ENCODE measurements at places on chromosomes 12 and 14. TPM values are rescaled to one million over a fixed set of nuclear protein-coding genes. Genes with fewer than 3 reads are reported as not detected.

The CLEC6A gene
- total RNA-seq, result not detected

- no peak overlapping the region for H3K4me3 ChIP-seq
- H3K27me3 ChIP-seq, result no peaks in the 10 kb centered on the region
- no peaks in the 10 kb centered on the region for H3K4me1 ChIP-seq
- no peak for DNase-seq
- no peaks in the 10 kb centered on the region for H3K36me3 ChIP-seq
These were observed 196.1 kb upstream of the ALG10B start for GRCh38 chr12:38120438-38120837.

DNA sequence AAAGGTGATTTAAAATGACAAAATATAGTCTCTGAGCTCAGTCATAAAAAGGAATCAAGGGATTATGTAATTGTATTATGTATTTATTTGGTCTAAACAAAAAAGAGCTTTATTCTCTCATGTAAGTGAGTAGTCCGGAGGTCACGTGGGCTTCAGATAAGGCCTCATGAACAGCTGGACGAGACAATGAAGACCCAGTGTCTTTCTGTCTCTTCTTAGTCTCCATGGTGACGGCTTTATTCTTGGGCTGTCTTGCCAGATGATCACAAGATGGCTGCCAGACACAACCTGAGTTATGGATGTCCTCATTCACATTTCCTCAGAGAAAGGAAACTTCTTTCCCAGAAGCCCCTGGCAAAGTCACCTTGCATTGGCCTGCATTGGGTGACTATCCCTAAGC is 98.6 kb downstream of the ARF6 start:
- H3K4me3 ChIP-seq, result no peak overlapping the region
- H3K4me1 ChIP-seq, result peaks cover 23% of the 10 kb centered on the region
- no peak overlapping the region for H3K27ac ChIP-seq

GRCh38 chr12:10175846-10176636 is 2.8 kb upstream of the TMEM52B start:
- H3K4me3 ChIP-seq, result no peak overlapping the region
- H3K4me1 ChIP-seq, result no peaks in the 10 kb centered on the region
- H3K36me3 ChIP-seq, result no peaks in the 10 kb centered on the region
- peak overlapping the region; percentile 73 for H3K27ac ChIP-seq

DNA sequence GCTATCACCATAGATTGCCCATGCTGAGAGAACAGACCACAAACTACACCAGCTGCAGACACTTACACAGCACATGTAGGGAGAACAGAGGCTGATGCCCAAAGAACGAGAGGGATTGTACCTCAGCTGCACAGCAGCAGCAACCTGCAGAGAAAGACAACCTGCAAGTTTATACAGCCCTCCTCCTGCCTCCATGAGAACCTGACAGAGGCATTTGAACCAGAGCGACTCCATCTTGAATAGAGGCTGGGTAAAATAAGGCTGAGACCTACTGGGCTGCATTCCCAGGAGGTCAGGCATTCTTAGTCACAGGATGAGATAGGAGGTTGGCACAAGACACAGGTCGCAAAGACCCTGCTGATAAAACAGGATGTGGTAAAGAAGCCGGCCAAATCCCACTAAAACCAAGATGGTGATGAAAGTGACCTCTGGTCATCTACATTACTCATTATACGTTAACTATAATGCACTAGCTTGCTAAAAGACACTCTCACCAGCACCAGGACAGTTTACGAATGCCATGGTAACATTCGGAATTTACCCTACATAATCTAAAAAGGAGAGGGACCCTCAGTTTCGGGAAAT is 262.4 kb upstream of the HMGA2 start:
- no peaks in the 10 kb centered on the region for H3K36me3 ChIP-seq
- H3K27ac ChIP-seq, result no peak overlapping the region
- H3K27me3 ChIP-seq, result no peaks in the 10 kb centered on the region
- H3K4me1 ChIP-seq, result peaks cover 16% of the 10 kb centered on the region
- H3K4me3 ChIP-seq, result no peak overlapping the region

The PRMT5 gene
- 52.2 TPM for total RNA-seq

The C3AR1 gene
- total RNA-seq, result 1.2 TPM

- H3K27me3 ChIP-seq, result no peaks in the 10 kb centered on the region
- no peaks in the 10 kb centered on the region for H3K36me3 ChIP-seq
- peaks cover 8% of the 10 kb centered on the region for H3K4me1 ChIP-seq
- H3K27ac ChIP-seq, result peak overlapping the region; percentile 36
- no peak overlapping the region for H3K4me3 ChIP-seq
These were observed 39.2 kb upstream of the CD163 start for GRCh38 chr12:7542813-7543212.

DNA sequence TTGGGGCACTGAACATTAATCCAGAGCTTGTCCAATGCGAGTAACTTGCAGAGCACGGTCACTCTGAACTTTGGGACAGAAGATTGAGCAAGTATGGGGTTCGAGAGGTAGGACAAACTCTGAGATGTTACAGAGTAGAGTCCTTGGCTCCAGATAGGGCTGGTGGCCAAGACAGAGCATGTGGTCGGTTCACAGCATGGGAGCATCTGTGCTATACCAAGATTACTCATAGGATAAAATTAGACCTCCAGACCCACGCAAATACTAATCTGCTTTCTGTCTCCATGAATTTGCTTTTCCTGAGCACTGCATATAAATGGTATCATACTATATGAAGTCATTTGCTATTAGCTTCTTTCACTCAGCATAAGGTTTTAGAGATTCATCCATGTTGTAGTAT is 93.4 kb upstream of the TBX5 start:
- no peak overlapping the region for H3K4me3 ChIP-seq
- H3K36me3 ChIP-seq, result no peaks in the 10 kb centered on the region
- peaks cover 78% of the 10 kb centered on the region for H3K27me3 ChIP-seq
- no peak overlapping the region for H3K27ac ChIP-seq

GRCh38 chr12:53695152-53696145 is 19.6 kb upstream of the ATP5MC2 start:
- H3K36me3 ChIP-seq, result no peaks in the 10 kb centered on the region
- peaks cover 8% of the 10 kb centered on the region for H3K4me1 ChIP-seq
- no peak overlapping the region for H3K27ac ChIP-seq
- peak overlapping the region; percentile 24 for H3K4me3 ChIP-seq
- peak; percentile 85 for DNase-seq

DNA sequence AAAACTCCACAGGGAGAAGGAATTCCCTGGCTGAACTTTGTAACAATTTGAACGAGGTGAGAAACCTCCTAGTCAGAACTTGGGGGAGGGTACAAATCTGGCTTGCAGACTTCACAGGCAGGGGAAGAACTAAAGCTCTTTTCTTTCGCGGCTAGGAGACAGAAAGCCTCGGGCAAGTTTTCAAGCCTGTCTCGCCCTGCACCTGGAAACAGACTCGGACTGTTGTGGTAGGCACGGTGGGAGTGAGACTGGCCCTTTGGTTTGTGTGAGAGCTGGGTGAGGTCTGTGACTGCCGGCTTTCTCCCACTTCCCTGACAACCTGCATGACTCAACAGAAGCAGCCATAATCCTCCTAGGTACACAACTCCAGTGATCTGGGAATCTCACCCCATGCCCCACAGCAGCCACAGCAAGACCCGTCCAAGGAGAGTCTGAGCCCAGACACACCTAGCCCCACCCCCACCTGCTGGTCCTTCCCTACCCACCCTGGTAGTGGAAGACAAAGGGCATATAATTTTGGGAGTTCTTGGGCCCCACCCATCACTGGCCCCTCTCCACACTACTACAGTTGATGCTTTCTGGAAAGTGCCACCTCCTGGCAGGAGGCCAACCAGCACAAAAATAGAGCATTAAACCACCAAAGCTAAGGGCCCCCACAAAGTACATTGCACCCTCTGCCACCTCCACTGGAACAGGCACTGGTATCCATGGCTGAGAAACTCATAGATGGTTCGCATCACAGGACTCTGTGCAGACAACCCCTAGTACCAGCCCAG is 102.7 kb upstream of the ST8SIA1 start:
- H3K4me3 ChIP-seq, result no peak overlapping the region
- peak overlapping the region; percentile 83 for H3K27ac ChIP-seq
- H3K36me3 ChIP-seq, result no peaks in the 10 kb centered on the region
- no peaks in the 10 kb centered on the region for H3K27me3 ChIP-seq
- DNase-seq, result peak; percentile 35

The MSI1 gene
- 2.2 TPM for total RNA-seq

The FOXN4 gene
- not detected for total RNA-seq

- no peak for DNase-seq
- H3K27ac ChIP-seq, result no peak overlapping the region
- H3K27me3 ChIP-seq, result no peaks in the 10 kb centered on the region
- no peaks in the 10 kb centered on the region for H3K4me1 ChIP-seq
- no peaks in the 10 kb centered on the region for H3K36me3 ChIP-seq
These were observed 114.5 kb downstream of the EGLN3 start for GRCh38 chr14:33836203-33836899.

DNA sequence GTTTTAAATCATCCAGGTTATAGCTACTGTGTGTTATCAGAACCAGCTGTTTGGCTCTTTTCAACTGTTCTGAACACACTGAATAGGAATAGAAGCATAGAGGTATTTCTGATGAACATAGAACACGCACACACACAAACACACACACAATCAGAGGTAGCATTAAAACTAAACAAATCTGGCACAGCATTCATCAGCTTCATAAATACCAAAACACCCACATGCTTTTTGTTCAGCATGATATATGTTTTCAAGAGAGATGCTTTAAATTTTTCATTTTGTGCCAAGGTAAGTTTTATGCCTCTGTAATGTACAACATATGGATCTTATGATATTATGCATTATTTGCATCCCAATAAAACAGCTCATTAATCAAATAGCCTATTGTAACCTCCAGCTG is 208.6 kb downstream of the GALC start:
- no peaks in the 10 kb centered on the region for H3K4me1 ChIP-seq
- no peaks in the 10 kb centered on the region for H3K36me3 ChIP-seq
- H3K27ac ChIP-seq, result no peak overlapping the region
- no peak for DNase-seq
- no peaks in the 10 kb centered on the region for H3K27me3 ChIP-seq
- H3K4me3 ChIP-seq, result no peak overlapping the region

DNA sequence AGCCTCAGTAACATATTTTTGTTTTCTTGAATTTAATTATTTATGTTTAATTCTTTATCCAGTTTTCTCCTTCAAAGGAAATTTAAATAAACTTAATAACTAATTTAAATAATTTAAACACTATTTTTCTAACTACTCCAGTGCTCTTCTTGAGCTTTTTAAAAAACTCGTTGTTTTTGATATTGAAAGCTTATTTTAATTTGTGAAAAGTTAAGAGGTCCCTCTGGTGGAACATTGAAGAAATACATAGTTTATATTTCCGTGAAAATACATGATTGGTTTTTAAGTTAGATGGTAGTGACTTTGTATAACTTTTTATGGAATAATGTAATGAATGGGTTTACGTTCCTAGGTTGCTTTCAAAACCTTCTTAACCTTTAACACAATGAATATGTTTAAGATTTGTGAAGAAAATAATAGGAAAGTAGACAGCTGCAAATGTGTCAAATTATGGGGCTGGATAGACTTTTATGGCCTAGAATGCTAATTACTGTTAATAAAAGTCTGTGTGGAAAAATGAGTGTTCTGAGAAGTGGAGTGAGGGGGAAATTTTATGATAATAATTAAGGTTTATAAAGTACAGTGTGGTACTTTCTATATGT is 45.9 kb upstream of the MSRB3 start:
- no peaks in the 10 kb centered on the region for H3K4me1 ChIP-seq
- H3K4me3 ChIP-seq, result no peak overlapping the region
- DNase-seq, result peak; percentile 8
- no peaks in the 10 kb centered on the region for H3K36me3 ChIP-seq

GRCh38 chr14:87430214-87430613 is 562.8 kb downstream of the GALC start:
- no peak overlapping the region for H3K4me3 ChIP-seq
- H3K27me3 ChIP-seq, result no peaks in the 10 kb centered on the region
- H3K4me1 ChIP-seq, result no peaks in the 10 kb centered on the region
- H3K36me3 ChIP-seq, result no peaks in the 10 kb centered on the region

The REM2 gene
- 1.5 TPM for total RNA-seq

GRCh38 chr12:7935590-7936581 is at the start of gene SLC2A3:
SLC2A3 (minus strand) TSS chr12:7936187; CDS start chr12:7936034, 153 bp downstream.
- H3K4me1 ChIP-seq, result no peaks in the 10 kb centered on the region
- peak within 1 kb of the TSS; percentile 29 for H3K4me3 ChIP-seq
- DNase-seq, result peak; percentile 76
- peak within 1 kb of the TSS; percentile 86 for H3K27ac ChIP-seq

DNA sequence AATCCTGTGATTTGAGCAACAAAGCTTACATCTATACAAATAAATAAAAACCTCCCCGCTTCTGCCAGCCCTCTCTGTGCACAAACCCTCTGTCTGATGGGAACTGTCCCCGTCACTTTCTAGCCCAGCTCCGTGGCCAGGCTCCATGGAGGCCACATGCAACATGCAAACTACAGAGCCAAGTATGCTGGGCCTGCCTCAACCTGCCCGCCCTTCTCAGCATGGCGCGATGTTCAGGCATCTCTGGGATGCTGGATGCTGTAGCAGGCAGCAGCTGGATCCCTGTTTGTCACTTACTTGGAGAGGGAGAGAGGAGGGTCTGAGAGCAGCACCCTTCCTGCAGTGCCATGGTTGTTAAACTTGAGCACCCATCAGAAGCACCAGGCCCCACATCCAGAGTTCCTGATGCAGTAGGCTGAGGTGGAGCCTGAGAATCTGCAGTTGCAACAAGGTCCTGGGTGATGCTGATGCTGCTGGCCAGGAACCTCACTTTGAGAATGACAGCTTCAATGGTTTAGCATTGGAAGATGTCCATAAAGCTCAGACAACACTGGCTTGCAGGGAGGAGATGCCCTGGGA is 32.4 kb downstream of the CLMN start:
- peaks cover 5% of the 10 kb centered on the region for H3K4me1 ChIP-seq
- H3K36me3 ChIP-seq, result no peaks in the 10 kb centered on the region
- no peak for DNase-seq
- no peak overlapping the region for H3K4me3 ChIP-seq
- H3K27ac ChIP-seq, result no peak overlapping the region

GRCh38 chr14:77313371-77313770 is 7.3 kb downstream of the POMT2 start:
- peaks cover 33% of the 10 kb centered on the region for H3K4me1 ChIP-seq
- no peaks in the 10 kb centered on the region for H3K27me3 ChIP-seq
- no peaks in the 10 kb centered on the region for H3K36me3 ChIP-seq
- no peak for DNase-seq

- DNase-seq, result peak; percentile 53
- peak within 1 kb of the TSS; percentile 95 for H3K27ac ChIP-seq
- peaks cover 6% of the 10 kb centered on the region for H3K4me1 ChIP-seq
- no peaks in the 10 kb centered on the region for H3K27me3 ChIP-seq
- no peaks in the 10 kb centered on the region for H3K36me3 ChIP-seq
These were observed at the start of gene ARID4A for GRCh38 chr14:58298477-58299400. ARID4A (plus strand) TSS chr14:58298555; CDS start chr14:58299855, 1,300 bp downstream.

The GALNT9 gene
- total RNA-seq, result 2.2 TPM

The TMEM121 gene
- total RNA-seq, result 3.0 TPM

DNA sequence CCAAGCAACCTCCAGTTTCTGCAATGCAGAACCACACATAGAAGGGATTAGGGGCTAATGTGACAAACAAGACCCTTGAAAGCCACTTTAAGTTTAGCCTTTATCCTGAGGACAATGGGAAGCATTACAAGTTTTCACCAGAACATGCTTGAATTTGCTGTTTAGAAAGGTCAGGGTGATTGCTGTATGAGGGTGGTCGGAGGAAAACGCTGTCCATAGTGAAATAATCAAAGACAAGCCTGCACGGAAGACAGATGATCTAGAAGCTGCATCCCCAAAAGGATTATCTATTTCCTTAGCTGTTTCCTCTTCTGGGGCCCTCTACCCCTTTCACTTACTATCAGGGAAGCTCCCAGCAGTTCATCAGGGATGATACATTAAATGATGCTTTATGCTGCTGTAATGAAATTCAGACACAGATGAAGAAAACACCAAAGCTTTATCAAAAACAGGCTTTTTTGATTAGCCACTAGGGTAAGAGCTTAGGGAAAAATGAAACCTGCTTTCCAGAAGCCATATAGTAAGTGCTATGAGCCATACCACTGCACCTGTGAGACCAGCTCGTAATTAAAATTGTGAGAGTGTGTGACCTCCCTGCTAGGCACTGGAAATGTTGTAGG is 6.5 kb downstream of the HAL start:
- H3K27me3 ChIP-seq, result no peaks in the 10 kb centered on the region
- H3K4me1 ChIP-seq, result no peaks in the 10 kb centered on the region
- H3K4me3 ChIP-seq, result no peak overlapping the region
- DNase-seq, result no peak
- no peak overlapping the region for H3K27ac ChIP-seq
